ENCODE measurements at places on chromosomes 16 and 17.

DNA sequence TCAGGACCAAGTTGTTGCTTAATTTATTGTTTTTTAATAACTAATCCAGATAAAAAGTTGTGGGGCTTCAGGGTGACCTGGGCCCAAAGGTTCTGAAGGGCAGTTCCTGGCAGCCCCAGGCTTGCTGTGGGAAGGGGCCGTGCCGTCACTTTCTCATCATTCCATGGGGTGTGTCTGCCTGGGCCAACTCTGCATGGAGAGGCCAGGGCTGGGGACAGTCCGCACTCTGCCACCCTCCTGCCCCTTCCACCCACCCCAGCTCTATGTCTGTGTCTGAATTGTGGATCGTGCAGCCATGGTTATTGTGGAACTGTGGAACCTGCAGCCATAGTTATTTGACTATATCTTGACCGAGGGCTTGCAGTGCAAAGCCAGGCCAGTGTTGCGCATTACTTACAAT is 4.0 kb downstream of the LIMD2 start:
- H3K27ac ChIP-seq = no peak overlapping the region
- H3K4me3 ChIP-seq = no peak overlapping the region
- peaks cover 14% of the 10 kb centered on the region for H3K36me3 ChIP-seq

- no peaks in the 10 kb centered on the region for H3K4me1 ChIP-seq
- H3K4me3 ChIP-seq = no peak overlapping the region
- no peaks in the 10 kb centered on the region for H3K27me3 ChIP-seq
- no peaks in the 10 kb centered on the region for H3K36me3 ChIP-seq
These were observed 59.4 kb upstream of the CMIP start for GRCh38 chr16:81385031-81385756.

- no peaks in the 10 kb centered on the region for H3K36me3 ChIP-seq
- H3K27me3 ChIP-seq = no peaks in the 10 kb centered on the region
- peak overlapping the region; percentile 54 for H3K27ac ChIP-seq
- H3K4me1 ChIP-seq = peaks cover 10% of the 10 kb centered on the region
These were observed 125.3 kb downstream of the FTO start for GRCh38 chr16:53829186-53829747.

- H3K27ac ChIP-seq = no peak overlapping the region
- H3K36me3 ChIP-seq = no peaks in the 10 kb centered on the region
- H3K27me3 ChIP-seq = peaks cover 64% of the 10 kb centered on the region
- H3K4me1 ChIP-seq = peaks cover 14% of the 10 kb centered on the region
These were observed 631 bp downstream of the KREMEN2 start for GRCh38 chr16:2964475-2965336.

GRCh38 chr16:67054901-67055300 is 26.0 kb downstream of the CBFB start:
- no peaks in the 10 kb centered on the region for H3K27me3 ChIP-seq
- no peaks in the 10 kb centered on the region for H3K36me3 ChIP-seq
- no peak for DNase-seq
- no peak overlapping the region for H3K27ac ChIP-seq

DNA sequence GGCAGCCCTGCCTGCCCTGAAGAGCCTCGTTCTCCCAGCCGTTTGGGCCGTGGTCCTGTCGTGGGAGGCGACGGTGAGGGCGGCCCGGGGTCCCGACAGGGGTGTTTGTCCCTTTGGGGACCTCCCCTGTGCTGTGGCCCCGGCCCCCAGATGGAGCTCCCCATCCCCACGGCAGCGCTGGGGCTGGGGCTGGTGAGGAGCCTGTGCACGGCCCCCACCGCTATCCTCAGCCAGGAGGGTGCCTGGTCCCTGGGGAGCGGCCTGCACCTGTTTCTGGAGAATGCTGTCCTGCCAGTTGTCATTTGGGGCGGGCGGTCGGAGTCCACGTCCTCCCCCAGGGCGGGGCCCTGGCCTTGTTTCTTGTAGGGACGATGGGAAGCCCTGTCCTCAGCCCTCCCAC is 6.6 kb downstream of the CAPN15 start:
- peaks cover 10% of the 10 kb centered on the region for H3K4me1 ChIP-seq
- no peaks in the 10 kb centered on the region for H3K27me3 ChIP-seq
- H3K27ac ChIP-seq = no peak overlapping the region

DNA sequence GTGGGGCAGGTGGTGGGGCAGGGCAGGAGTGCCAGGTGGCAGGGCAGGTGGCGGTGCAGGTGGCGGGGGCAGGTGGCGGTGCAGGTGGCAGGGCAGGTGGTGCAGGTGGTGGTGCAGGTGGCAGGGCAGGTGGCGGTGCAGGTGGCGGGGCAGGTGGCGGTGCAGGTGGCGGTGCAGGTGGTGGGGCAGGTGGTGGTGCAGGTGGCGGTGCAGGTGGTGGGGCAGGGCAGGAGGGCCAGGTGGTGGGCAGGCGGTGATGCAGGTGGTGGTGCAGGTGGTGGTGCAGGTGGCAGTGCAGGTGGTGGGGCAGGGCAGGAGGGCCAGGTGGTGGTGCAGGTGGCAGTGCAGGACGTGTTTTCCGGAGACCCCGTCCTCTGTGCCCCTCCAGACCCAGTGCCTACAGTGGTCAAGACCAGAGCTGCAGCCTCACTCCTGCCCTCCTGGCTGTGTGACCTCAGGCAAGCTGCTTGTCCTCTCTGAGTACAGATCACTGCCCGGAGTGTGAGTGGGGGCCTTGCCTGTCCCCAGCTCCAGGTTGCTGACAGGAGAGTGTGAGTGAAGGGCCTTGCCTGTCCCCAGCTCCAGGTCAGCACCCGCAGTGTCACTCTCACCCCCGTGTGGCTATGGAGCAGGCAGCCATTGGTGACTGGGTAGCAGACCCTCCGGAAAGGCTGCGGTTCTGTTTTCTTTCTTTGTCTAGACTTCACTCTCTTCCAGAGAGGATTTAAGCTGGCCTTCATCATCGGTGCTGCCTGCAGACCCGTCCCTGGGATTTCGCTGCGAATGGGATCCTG is 16.1 kb upstream of the NPTX1 start:
- H3K27me3 ChIP-seq = peaks cover 17% of the 10 kb centered on the region
- no peaks in the 10 kb centered on the region for H3K36me3 ChIP-seq
- no peaks in the 10 kb centered on the region for H3K4me1 ChIP-seq
- DNase-seq = no peak
- no peak overlapping the region for H3K4me3 ChIP-seq
- no peak overlapping the region for H3K27ac ChIP-seq

All from breast epithelium (tissue), 4 donors.